SK-MEL-5 (cell line): ENCODE measurements at places on chromosomes 2 and 18. TPM values are rescaled to one million over a fixed set of nuclear protein-coding genes. Genes with fewer than 3 reads are reported as not detected.

DNA sequence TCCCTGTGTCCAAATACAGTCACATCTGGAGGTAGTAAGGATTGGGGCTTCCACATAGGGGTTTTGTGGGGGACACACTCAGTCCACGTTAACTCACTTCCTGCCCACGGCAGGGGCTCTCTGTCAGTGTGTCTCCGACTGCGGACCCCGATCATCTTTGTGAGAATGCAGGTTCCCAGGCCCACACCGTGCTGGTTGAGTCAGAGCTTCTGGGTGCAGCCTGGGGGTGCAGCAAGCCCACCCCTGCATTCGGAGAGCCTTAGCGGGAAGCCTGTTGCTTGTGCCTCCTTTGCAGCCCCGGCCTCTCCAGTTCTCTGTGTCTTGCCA, 28.0 kb downstream of the HPCAL1 start:
- DNase-seq: no peak

DNA sequence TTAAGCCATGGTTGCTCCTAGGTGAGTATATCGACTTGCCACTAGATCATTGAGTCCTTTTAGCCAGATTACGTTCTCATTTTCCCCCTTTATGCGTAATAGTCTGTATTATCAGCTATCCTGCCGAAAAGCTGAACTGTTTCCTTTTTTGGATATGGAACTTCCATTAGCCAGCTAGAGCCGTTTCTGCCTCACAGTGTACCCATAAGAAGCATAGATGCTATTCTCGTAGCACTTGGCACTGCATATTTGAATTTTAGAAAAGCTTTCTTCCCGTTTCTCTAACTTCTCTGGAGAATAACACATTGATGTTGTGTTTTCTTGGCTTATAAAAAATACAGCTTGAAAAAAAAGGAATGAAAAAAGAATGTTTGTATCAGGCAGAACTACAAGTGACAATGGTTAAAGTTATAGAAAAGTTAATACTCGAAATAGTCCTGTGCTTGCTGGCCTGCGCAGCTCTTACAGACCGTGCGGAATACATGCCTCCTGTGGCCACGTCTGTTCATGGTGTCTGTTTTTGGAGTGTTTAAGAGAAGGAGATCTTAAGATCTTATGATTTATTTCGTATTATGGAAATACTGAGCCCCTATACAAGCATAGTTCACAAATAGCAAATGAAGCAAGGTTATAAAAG, 710 bp downstream of the DUSP19 start:
- peak; percentile 5 for DNase-seq

DNA sequence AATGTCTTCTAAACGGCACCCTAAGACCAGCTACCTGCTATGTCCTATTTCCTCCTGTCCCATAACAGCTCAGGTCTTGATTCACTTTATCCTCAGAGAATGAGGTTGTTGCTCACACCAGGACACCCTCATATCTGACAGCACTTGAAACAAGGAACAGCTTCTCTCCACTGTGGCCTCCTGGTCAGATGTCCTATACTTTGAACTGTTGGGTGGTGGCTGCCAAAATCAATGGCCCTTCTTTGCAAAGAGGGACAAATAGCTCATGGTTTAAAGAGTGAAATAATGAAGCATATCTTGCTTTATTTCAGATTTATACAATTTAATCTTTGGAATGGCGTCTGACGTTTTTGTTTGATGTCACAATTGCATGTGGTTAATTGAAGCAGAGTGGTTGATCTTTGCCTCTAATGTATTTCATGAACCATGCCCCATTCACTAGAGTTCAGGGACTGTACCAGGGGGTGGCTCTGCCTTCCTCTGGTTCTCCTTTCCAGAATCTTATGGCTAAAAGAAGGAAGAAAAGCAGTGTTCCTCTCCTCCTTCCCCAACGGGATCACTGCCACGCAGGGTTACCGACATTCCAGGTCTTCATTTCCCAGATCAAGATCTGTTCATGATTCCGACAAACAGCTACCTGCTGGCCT, 24.1 kb upstream of the ZCCHC2 start:
- no peak for DNase-seq

- no peak for DNase-seq
Observed at GRCh38 chr2:8058652-8059051, 623.2 kb upstream of the ID2 start.

DNA sequence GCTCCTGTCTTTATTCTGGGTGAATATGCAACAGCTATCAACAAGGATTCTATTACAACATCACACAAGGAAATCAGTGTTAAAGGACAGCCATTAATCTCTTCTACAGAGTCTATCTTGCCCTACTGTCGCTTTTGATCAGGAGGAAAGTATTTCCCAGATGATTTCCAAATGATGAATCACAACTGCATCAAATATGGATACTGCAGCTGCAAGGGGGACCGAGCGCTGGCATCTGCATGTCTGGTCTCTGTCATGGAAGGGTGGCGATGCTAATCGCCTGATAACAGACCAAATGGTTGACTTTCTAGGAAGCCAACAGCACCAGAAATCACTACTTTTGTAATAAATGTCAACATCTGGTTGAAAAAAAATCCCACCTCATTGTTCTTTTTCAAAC, 21.2 kb upstream of the OR6B3 start:
- DNase-seq: no peak

RPRM gene
- not detected in 2 replicates for total RNA-seq

C18orf54 gene
- total RNA-seq: 1.6 and 3.4 TPM in 2 replicates

DES gene
- 0.13 TPM in 1 of 2 replicates, not detected in the other for total RNA-seq
